NCI-H1417 treated with DMSO at 0.1 percent for 48 hours (cell line): ENCODE measurements at places on chromosomes 6 and 20.

DNA sequence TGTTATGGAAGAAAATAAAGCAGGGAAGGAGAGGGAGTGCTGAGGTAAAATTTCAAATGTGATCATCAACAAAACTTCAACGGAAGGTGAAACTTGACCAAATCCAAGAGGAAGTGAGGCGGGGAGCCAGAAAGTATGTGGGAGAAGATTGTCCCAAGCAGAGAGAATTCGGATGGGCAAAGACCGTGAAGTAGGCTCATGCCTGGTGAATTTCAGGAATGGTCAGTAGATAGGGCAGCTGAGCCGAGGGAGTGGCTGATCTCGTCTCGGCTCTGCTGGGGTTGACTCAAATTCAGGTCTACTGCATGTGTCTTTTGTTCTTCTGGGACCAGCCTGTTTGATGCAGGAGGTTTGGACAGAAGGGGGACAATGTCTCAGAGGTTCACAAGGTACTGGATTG lies 7.0 kb upstream of the CSNK2A1 start:
- no peak for DNase-seq

GRCh38 chr6:109130065-109130464 lies 34.8 kb downstream of the CEP57L1 start:
- DNase-seq: no peak

- DNase-seq: no peak
These were observed 21.4 kb upstream of the NELFCD start for GRCh38 chr20:58959652-58960051.

GRCh38 chr20:20273286-20273685 lies 94.6 kb upstream of the INSM1 start:
- no peak for DNase-seq

- DNase-seq: no peak
These were observed 23.0 kb upstream of the FAM8A1 start for GRCh38 chr6:17577059-17577458.

GRCh38 chr6:16224409-16224808 lies 14.0 kb upstream of the GMPR start:
- DNase-seq: no peak

DNA sequence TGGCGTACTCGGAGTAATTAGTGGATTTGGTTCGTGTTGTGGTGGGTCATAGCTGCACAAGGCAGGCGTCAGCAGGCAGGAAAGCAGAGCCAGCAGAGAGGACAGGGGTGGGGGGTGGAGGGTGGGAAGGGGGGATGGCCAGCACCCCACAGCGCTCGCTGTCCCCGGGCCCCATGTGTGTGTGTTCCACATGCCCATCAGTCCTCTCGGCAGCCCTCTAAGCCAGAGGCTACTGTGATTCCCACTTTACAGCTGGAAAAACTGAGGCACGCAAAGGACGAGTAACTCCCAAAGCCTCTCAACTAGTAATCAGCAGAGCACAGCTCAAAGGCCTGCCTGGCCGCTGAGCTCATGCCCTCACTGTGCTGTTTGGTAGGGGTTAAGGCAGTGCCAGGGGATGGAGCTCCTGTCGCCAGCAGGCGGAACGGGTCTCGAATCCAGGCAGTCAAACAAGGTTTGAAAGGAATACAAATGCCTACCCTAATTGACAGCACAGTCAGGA lies 175.2 kb downstream of the ZDHHC14 start:
- no peak for DNase-seq

DNA sequence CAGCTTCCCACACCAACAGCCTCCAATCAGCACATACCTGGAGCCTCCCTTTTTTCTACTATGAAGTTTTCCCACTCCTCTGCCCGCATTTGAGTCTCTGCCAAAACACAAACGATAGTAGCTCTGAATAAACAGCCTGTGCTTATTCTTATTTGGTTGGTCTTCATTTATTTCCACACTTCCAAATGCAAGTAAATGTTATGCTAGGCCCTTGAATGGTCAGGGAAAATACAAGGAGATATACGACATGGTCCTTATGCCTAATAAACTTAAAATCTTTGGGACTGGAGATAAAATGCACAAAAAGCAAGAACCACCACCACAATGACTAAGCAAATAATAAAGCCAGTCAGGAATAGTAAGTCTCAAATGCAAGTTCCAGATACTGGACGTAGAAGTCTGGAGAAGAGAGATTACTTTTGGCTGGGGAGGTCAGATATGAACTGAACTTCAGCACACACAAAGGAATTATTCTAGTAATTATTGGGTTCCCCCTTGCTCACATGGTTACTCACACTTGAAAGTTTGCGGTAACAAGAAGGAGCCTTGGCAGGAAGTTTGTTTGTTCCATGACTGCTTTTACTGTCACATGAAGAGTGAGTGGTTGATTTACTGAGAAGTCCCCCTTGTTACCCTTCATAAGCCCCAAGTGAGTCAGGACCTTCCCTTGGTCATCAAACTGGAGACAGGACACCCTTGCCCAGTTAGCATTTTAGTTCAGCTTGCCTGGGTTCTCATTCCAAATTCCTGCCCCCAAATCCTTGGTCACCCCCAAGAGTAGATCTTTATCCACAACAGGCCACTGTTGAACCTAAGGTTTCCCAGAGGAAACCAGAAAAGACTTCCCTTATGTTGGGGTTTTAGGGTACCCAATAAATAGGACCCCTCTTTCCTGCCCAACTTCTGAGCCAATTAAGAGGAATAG lies 511.2 kb upstream of the JARID2 start:
- DNase-seq: no peak
